Mucosa of descending colon (tissue), 3 donors: ENCODE measurements at places on chromosomes 13 and 19. TPM values are rescaled to one million over a fixed set of nuclear protein-coding genes. Genes with fewer than 3 reads are reported as not detected.

Gene NLRP5
- total RNA-seq, result not detected

Gene KCNC3
- total RNA-seq, result 1.1 TPM

Gene FGF21
- total RNA-seq, result not detected

Gene PSG7
- total RNA-seq, result not detected

GRCh38 chr13:24107955-24108614, 52.4 kb upstream of the SPATA13 start:
- no peak for DNase-seq

DNA sequence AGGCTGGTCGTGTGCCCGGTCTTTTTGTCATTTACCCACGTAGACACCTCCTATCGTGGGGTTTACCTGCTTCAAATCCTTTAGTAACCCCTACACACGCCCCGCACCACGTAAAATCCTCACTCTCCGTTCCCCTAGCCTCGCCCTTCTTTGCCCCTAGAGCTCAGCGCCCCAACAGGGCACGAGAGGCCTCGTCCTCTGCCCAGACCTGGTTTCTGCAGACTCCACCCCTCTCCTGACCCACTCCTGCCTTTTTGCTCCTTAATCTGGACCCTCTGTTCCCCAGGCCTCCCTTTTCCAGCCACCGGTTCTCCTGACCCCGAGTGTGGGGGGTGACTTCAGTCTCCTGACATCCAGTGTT, 412 bp downstream of the ZNF528 start:
- peak; percentile 30 for DNase-seq

- no peak for DNase-seq
Measured at GRCh38 chr13:100106005-100106404, 17.1 kb downstream of the PCCA start.

GRCh38 chr13:50476577-50477285, 366.8 kb downstream of the DLEU7 start:
- DNase-seq, result no peak
